ENCODE measurements at places on chromosomes 11 and 22. TPM values are rescaled to one million over a fixed set of nuclear protein-coding genes. Genes with fewer than 3 reads are reported as not detected.
A peak's percentile ranks its signal among the peaks of the same experiment; 100 is the strongest.

- no peaks in the 10 kb centered on the region for H3K4me1 ChIP-seq
- no peak overlapping the region for H3K27ac ChIP-seq
- no peaks in the 10 kb centered on the region for H3K36me3 ChIP-seq
- H3K27me3 ChIP-seq, result no peaks in the 10 kb centered on the region
- no peak for DNase-seq
Measured at GRCh38 chr11:108975026-108975425, 310.2 kb downstream of the DDX10 start.

DNA sequence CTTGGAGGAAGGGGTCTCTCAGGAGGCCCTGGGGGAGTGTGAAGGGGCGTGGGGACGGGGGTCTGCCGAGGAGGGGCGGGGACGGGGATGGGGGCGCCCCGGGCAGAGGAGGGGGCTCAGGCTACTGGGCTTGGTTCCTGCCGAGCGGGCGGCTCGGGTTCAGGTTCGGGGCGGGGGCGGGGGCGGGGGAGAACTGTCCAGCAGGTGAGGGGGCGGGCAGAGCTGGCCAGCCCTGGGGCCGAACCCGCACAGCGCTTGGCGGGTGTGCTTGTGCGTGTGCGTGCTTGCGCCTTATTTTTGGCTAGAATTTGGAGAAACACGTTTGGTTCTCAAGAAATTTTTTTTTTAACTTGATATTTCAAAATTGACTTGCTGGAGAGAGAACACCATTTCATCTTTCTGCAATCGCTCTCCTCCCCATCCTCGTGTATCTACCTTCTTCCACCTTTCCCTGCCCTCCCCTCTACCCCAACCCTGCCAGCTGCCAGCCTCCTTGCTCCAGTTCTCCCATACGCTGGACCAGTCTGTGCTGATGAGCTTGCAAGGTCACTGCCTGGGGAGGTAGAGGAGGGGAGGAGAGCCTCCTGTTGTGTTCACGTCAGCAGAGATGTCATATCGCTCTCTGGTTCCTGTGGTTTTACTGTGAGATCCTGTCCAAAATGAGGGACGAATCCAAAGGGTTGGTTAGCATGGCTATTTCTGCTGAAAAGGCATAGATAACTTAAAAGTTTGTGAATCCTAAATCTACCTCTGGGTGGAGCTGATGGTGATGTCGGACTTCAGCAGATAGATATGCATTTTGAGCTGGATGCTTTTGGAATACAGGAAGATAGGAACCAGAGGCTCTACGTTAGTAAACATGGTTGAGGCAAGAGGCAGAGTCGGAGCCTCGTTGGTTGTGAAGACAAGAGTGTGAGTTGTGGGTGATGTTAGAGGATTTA is 668 bp downstream of the MADD start:
- H3K4me1 ChIP-seq, result peaks cover 14% of the 10 kb centered on the region
- H3K27me3 ChIP-seq, result no peaks in the 10 kb centered on the region
- peaks cover 7% of the 10 kb centered on the region for H3K36me3 ChIP-seq
- peak; percentile 46 for DNase-seq
- H3K27ac ChIP-seq, result peak overlapping the region; percentile 94

DNA sequence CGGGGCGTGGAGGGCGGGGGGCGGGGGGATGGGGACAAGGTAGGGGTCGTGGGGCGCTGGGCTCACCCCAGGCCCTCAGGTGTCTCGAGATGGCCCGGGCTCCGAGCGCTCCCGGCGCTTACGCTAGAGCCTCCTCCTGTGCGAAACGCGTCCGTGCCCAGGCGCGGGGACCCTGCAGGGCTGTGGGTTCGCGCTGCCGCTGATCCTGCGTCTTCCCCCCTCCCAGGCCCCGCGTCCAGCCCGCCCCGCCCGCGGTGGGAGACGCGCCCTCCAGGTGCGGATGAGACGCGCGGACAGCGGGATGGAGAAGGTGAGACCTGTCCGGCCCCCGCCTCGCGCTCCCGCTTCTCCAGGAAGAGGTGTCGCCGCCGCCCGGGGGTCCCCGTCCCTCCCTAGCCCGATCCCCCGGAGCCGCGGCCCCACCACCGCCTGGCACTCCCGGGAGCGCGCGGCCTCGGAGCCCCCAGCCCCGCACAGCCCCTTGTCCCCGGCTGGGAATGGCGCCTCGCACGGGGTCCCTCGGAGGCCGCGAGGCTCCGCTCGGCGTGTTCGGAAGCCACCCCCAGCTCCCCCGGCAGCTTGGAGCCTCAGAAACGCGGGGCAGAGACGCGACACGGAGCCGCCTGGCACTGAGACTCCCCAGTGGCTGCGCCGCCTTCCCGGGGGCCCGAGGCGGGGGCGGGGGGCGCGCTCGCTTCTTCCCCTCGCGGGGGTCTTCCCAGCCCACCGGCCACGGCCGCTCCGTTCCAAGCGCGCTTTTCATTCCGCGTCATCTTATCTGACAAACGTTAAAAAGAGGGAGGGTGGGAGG is 27.6 kb upstream of the TOLLIP start:
- no peak overlapping the region for H3K27ac ChIP-seq
- peaks cover 10% of the 10 kb centered on the region for H3K4me1 ChIP-seq
- peak; percentile 63 for DNase-seq
- H3K27me3 ChIP-seq, result no peaks in the 10 kb centered on the region
- H3K36me3 ChIP-seq, result no peaks in the 10 kb centered on the region
- peak overlapping the region; percentile 29 for H3K4me3 ChIP-seq

DNA sequence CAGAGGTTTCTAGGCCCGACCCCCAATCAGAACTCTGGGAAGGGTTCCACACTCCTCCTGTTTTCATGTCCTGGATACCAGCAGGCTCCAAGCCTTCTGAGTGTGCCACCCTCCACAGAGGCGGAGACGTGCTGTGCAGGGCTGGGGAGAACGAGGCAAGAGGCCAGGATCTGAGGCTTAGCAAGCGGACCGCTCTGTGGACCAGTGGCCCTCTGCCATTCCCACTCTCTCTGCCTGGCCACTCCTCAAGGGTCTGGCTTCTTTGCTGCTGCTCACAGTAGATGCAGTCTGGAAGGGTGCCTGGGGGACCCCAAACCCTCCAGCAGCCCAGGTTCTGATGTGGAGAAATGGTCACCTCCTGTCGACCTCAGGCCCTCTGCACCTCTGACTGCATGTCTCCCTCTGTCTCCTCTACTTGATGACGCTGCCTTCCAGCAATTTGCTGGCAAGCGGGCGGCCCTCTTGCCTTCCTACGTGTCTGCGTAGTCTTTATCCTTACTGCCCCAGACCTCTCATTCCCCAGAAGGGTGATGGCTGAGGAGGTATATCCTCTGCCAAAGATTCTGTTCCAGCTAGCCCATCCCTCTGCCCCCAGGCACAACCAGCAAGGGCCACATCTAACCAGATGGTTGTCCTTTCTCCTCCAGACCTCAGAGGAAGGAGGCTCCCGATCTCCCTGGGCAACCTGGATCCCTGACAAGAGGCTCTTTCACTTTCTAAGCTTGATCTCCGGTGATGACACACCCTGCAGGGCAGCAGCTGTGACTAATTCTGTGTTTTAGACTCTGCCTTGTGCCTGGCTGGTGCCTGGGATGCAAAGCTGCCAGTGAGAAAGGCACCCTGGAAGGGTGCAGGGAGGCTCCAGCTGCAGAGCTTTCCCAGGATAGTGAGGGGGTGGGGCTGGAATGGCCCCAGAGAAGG is 87.3 kb downstream of the NAT10 start:
- H3K4me1 ChIP-seq, result no peaks in the 10 kb centered on the region
- peak; percentile 38 for DNase-seq
- no peak overlapping the region for H3K27ac ChIP-seq
- no peak overlapping the region for H3K4me3 ChIP-seq
- no peaks in the 10 kb centered on the region for H3K36me3 ChIP-seq

DNA sequence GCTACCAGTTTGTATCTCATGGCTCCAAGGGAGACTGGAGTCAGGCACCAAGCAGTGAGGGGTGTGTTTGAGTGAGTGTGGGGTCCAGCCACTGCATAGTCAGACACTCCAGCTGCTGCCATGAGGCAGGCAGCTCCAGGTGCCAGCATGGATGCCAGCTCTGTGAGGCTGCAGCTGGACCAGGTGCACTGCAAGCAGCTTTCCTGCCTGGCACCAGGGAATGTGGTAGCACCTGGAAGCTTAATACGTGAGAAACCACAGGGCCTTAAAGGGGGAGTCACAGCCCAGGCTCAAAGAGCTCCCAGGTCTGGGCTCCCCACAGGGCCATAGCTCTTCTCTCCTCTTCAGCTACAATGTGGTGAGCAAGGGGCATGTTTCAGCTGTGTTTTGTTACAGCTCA is 817.8 kb upstream of the LUZP2 start:
- no peaks in the 10 kb centered on the region for H3K4me1 ChIP-seq
- no peaks in the 10 kb centered on the region for H3K27me3 ChIP-seq
- no peak for DNase-seq
- H3K36me3 ChIP-seq, result no peaks in the 10 kb centered on the region

DNA sequence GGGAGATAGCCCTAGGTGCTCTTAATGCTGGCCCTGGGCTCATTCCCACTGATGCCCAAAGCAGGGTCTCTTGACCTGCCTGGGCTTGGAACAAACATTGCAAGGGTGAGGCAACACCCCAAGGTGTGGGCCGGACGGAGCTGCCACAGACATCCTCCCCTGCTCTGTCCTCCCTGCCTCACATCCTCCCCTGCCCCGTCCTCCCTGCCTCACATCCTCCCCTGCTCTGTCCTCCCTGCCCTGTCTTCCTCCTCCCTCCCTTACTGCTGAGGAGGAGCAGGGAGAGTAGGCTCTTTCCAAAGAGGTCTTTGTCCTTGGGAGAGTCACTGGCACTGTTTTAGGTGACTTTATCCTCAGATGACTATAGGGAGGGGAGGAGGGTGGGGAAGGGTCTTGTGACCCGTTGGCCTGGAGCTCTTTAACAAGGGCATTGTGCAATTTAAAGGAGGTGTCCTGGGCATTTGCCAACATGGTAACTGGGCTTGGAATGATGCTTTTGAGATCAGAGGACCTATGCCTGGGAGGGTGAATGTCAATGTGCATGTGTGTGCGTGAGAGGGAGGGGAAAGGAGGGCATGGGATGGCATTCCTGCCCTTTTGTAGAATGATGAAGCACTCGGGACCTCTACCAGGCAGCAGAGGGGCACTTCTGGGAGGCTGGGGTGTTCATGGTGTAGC is 700 bp downstream of the FAM180B start:
- DNase-seq, result no peak
- H3K36me3 ChIP-seq, result peaks cover 18% of the 10 kb centered on the region
- H3K4me3 ChIP-seq, result no peak overlapping the region

DNA sequence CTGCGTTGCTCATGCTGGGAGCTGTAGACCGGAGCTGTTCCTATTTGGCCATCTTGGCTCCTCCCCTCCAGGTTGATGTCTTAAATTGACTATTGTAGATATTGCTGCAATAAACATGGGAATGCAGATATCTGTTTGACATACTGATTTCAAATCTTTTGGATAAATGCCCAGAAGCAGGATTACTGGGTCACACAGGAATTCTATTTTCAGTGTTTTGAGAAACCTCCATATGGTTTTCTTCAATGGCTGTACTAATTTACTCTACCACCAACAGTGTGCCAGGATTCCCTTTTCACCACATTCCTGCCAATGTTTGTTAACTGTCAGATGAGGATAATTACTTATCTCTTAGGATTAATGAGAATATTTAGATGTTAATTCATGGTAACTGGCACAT is 467.0 kb downstream of the LUZP2 start:
- no peaks in the 10 kb centered on the region for H3K4me1 ChIP-seq
- no peaks in the 10 kb centered on the region for H3K27me3 ChIP-seq
- no peaks in the 10 kb centered on the region for H3K36me3 ChIP-seq
- DNase-seq, result no peak

GRCh38 chr11:35313760-35314153 is 105.6 kb downstream of the SLC1A2 start:
- no peaks in the 10 kb centered on the region for H3K27me3 ChIP-seq
- H3K27ac ChIP-seq, result no peak overlapping the region
- H3K4me3 ChIP-seq, result no peak overlapping the region
- DNase-seq, result no peak
- H3K4me1 ChIP-seq, result peaks cover 9% of the 10 kb centered on the region

Gene PIM3
- 55.3 TPM for polyA plus RNA-seq

- no peak overlapping the region for H3K4me3 ChIP-seq
- no peak for DNase-seq
- H3K27me3 ChIP-seq, result no peaks in the 10 kb centered on the region
- no peaks in the 10 kb centered on the region for H3K36me3 ChIP-seq
Measured at GRCh38 chr11:44833877-44834452, 107.2 kb downstream of the TSPAN18 start.

GRCh38 chr22:28268171-28268570 is 349.1 kb upstream of the PITPNB start:
- no peaks in the 10 kb centered on the region for H3K4me1 ChIP-seq
- H3K36me3 ChIP-seq, result no peaks in the 10 kb centered on the region
- no peak for DNase-seq
- H3K27me3 ChIP-seq, result no peaks in the 10 kb centered on the region
- H3K4me3 ChIP-seq, result no peak overlapping the region

Gene P2RY2
- 0.38 TPM for polyA plus RNA-seq

Gene H19
- polyA plus RNA-seq, result 809 TPM

Gene MS4A12
- polyA plus RNA-seq, result 0.15 TPM

DNA sequence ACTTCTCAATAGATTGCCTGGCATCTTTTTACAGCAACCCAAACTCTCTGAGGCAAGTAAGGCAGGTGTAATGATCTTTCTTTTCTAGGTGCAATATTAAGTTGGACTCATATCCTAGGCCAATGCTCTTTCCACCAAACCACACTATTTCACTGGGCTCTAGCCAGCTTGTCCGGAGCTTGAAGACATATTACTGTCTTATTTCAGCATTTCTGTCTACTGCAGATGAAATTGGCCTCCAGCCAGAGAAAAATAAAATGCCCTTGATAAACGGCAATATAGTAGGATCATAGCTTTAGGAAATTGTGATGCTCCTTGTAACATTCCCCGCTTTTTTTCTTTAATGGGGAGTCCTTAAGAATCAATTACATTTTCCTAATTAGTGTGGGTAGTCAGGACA is 48.1 kb downstream of the SPON1 start:
- H3K27ac ChIP-seq, result no peak overlapping the region
- H3K27me3 ChIP-seq, result no peaks in the 10 kb centered on the region
- no peaks in the 10 kb centered on the region for H3K4me1 ChIP-seq
- no peak overlapping the region for H3K4me3 ChIP-seq

DNA sequence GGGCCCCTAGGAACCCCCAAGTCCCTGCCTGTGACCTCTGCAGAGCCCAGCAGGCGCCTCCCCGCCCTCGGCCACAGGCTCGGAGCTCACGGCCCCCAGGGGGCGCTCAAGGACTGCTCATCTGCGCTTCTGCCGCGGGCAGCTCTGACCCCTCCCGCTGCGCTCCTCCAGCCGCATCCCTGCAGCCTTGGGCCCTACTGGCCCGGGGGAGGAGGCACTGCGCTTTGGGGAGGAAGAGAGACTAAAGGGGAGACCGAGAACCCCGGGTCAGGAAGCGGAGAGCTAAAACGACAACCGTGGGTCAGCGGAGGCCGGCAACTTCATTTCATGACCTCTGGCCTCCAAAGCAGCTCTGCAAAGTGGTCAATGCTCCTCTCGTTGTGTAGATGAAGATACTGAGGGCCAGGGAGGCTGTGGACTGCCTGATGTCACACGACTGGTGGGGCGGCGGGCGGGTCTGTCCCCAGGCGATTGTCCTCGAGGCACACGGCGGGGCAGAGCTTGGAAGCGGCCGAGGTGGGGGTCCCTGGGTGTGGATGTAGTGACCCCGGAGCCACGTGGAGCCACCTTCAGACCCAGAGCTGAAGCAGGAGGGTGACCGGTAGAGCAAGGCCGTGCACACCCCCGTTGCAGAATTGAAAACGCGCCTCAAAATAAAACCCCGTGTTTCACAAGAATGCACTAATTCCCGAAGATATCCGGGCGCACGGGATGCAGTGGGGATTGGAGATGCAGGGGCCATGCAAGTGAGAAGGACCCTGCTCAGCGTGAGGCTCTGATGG is 2.7 kb upstream of the KRTAP5-6 start:
- H3K27me3 ChIP-seq, result no peaks in the 10 kb centered on the region
- H3K36me3 ChIP-seq, result no peaks in the 10 kb centered on the region
- no peak overlapping the region for H3K4me3 ChIP-seq
- DNase-seq, result peak; percentile 81
- H3K4me1 ChIP-seq, result peaks cover 5% of the 10 kb centered on the region

Measured in pancreas (tissue), 10 donors.